ENCODE measurements at places on chromosomes 3 and 15. TPM values are rescaled to one million over a fixed set of nuclear protein-coding genes. Genes with fewer than 3 reads are reported as not detected.

The SPINK8 gene
- total RNA-seq, result not detected

DNA sequence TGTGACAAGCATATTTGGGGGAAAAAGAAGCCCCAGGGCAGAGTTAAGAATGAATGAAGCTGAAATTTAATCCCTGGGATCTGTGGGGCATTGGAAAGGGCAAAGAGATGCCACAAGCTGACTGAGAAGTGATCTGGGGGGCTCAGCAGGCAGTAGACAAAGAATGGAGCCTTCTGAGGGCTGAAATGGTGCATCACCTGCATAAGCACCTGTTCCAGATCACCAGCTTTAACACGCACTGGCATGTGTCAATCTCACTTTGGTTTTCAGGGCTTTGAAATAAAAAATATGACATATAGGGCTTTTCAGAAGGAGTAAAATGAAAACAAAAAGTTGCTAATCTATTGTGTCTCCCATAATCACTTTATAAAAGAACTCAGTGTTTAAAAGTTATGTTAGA is 210.8 kb upstream of the ARHGEF26 start:
- no peak overlapping the region for H3K4me3 ChIP-seq
- H3K36me3 ChIP-seq, result no peaks in the 10 kb centered on the region
- peaks cover 16% of the 10 kb centered on the region for H3K4me1 ChIP-seq
- no peak for DNase-seq

DNA sequence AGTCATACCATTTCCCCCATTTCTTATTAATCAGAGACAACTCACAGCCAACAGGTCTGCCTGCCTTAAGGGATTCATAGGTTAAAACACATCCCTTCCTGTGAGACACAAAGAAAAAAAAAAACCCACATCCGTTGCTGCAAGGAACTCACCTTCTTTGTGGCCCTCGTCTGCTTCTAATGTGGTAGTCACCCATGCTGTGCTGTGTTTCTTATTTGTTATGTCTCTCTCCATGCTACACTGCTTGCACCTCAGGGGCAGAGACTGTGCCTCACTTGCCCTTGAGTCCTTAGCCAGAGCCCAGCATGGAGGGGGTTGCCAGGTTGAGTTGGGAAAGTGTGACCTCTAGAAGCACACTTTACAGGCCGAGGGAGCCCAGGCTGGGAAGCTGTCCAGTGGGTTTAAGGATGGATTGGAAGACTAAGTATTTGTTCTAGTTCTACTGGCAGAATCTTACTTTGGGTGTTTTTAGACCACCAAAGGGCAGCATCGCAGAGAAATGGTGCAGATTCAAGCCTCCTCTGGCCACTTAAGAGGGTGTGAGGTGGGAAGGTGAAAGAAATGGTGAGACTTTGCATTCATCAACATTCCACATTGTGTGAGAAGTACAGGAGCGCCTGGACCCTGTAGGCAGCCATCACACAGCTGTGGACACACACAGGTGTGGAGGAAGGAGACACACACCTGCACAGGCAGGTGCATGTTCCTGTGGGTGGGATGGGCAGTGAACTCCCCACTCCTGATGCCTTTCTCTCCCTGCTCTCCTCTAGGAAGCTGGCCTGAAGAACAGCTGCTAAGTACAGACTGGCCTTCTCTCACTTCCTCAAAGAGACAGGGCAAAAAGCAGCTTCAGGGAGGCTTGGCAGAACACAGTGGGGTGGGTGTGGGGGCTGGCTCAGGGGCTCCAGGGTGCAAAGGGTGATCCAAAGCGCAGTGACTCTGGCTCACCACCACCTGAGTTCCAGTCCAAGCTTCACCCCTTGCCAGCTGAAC is 48.8 kb downstream of the GLB1 start:
- H3K4me3 ChIP-seq, result no peak overlapping the region
- no peak for DNase-seq
- H3K36me3 ChIP-seq, result peaks cover 6% of the 10 kb centered on the region
- no peaks in the 10 kb centered on the region for H3K4me1 ChIP-seq
- no peak overlapping the region for H3K27ac ChIP-seq

DNA sequence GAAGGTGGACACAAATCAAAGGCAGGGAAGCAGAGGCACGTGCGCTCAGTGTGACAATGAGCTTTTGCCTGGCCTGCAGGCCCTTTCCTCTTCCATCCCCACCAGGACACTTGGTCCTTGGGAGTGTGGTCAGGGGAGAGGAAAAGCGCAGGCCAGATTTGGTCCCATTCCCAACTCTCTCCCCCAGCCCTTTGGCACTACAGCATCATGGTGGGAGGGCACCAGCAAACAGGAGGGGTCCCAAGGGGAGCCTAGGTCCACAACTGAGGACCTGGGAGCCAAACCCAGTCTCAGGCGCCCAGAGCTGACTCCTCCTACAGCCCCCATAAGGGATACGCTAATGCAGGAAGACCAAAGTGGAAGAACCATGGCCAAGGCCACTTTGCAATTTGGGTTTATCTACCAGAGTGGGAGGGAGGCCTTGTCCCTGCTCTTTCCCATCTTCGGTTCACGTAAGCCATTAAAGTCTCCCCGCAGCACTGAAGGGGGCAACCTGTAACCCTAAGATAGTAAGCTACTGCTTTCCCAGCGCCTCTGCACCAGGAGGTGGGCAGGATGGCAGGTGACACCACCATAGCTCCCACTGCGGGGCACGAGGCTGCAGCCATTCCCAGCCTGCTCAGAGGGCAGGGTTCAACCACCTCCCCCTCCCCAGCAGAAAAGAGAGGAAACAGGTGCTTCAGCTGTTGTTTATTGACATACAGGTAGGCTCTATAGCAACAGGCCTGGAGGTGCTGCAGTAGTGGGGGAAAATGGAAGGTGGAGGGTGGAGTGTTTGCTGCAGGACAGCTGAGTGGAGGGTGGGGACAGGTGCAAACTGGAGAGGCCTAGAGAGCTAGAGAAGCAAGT is 993 bp upstream of the GRAMD2A start:
- peak overlapping the region; percentile 72 for H3K27ac ChIP-seq
- peaks cover 75% of the 10 kb centered on the region for H3K36me3 ChIP-seq
- peak overlapping the region; percentile 66 for H3K4me3 ChIP-seq
- peaks cover 35% of the 10 kb centered on the region for H3K4me1 ChIP-seq
- no peaks in the 10 kb centered on the region for H3K27me3 ChIP-seq
- DNase-seq, result no peak

Data from Calu3 (cell line).